ENCODE measurements at places on chromosomes 6 and 20.

- DNase-seq = no peak
Measured at GRCh38 chr6:131290955-131291354, 155.7 kb downstream of the AKAP7 start.

- DNase-seq = no peak
Measured at GRCh38 chr20:47191074-47191673, 165.3 kb downstream of the ZMYND8 start.

DNA sequence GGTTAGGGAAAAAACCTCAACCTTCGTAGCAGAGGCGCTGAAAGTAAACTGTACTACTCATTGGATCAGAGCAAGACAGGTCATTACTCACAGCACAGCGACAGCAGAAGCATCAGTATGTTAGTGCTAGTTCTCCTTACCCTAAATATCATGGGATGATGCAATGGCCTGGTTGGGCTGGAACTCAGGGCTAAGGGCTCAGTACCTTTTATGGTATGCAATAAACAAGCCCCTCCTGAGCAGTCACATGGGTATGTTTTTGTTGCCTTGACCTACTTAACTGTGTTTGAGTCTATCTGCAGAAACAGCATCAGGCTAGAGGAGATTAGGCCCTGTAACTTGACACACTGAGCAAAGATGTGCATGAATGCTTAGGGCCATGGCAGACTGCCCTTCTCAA lies 369.4 kb upstream of the IMPG1 start:
- DNase-seq = no peak

GRCh38 chr6:121247386-121247785 lies 86.9 kb downstream of the TBC1D32 start:
- DNase-seq = no peak

DNA sequence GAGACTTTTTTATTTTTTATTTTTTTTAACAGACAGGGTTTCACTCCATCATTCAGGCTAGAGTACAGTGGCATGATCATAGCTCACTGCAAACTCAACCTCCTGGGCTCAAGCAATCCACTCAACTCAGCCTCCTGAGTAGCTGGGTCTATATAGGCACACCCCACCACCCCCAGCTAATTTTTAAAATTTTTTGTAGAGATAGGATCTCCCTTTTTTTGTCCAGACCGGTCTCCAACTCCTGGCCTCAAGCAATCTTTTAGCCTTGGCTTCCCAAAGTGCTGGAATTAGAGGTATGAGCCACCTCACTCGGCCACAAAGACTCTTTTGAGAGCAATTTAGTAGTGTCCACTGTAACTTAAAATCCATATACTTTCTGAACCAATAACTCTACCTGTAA lies 103.3 kb upstream of the DST start:
- DNase-seq = no peak

DNA sequence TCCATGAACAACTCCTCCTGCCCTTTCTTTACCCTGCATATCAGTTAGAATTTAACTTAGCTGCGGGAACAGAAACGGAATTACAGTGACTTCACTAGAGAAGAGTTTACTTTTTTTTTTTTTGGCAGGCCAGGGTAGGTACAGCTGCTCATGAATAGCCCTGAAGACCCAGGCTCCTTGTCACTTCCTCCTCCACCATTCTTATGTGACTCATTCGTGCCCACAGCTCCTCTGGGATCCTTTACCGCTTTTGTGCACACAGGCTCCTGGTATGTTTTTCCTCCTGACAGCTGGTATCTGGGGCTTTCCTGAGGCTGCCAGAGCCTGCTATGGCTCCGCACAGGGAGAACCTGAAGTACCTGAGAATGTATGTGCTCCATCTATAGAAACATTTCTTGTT lies 3.9 kb upstream of the KCNS1 start:
- DNase-seq = no peak

DNA sequence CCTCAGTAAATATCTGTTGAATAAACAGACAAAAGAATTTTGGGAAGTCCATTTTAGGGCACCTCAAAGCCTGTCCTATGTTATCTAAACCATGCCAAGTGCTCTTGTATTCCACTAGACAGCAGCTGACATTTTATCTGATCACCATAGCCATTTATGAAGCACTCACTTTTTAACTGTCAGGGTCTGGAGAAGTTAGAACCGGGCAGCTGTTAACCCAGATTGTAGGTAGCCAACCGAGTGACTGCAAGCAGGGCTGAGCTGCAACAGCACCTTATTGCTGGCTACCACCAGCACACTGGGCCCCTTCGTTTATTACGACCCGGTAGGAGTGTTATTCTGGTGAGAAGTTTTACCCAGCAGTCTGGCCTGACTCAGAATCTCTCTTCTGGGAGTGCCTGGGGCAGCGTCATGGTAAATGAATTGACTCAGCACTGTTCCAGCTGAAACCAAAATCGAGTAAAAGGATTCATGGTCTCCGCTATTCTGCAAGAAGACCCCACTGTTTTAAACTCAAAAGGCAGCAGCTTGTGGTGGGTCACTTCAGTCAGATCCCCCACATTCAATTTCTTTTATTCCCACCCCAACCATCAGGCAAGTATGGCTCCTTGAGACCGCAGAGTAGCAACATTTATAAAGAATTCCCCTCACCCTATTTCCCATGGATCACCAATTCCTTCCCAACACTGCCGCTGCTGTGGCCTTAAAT lies 1.7 kb downstream of the UBE2V1 start:
- DNase-seq = peak; percentile 41

DNA sequence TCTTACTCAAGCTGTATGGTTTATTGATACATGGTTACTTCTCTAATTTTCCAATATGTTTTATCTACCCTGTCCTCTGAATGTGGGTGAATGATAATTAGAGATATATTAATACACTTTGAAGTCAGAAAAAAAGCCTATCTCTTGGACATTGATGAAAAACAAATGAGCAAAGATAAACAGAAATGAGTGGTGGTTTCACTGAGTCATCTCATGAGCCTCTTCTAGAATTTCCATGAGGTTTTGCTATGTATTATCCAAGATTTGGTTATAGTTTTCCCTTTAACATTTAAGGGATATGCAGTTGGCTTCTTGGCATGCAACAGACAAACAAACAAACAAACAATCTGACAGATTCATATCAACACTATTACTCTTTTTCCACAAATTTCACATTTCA lies 586.8 kb downstream of the RFPL4B start:
- DNase-seq = no peak

DNA sequence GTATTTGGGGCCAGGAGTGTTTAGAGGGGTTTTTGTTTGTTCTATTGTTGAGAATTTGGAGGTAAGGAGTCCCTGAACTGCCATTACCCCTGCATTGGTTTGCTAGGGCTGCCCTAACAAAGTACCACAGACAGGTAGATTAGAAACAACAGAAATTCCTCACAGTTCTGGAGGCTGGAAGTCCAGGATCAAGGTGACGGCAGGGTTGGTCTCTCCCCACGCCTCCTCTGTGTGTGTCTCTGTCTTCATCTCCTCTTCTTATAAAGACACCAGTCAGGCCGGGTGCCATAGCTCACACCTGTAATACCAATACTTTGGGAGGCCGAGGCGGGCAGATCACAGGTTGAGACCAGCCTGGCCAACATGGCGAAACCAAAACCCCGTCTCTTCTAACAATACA lies 97.1 kb upstream of the FAM8A1 start:
- no peak for DNase-seq

- no peak for DNase-seq
Measured at GRCh38 chr6:138087593-138088325, 19.5 kb downstream of the PERP start.

GRCh38 chr6:37936906-37937305 lies 117.4 kb downstream of the ZFAND3 start:
- no peak for DNase-seq
